Renal cortical epithelial cell (primary cell): ENCODE measurements at places on chromosomes 13 and 19. TPM values are rescaled to one million over a fixed set of nuclear protein-coding genes. Genes with fewer than 3 reads are reported as not detected.

GTF2F1 gene
- 31.4 and 74.6 TPM in 2 replicates for total RNA-seq

DNA sequence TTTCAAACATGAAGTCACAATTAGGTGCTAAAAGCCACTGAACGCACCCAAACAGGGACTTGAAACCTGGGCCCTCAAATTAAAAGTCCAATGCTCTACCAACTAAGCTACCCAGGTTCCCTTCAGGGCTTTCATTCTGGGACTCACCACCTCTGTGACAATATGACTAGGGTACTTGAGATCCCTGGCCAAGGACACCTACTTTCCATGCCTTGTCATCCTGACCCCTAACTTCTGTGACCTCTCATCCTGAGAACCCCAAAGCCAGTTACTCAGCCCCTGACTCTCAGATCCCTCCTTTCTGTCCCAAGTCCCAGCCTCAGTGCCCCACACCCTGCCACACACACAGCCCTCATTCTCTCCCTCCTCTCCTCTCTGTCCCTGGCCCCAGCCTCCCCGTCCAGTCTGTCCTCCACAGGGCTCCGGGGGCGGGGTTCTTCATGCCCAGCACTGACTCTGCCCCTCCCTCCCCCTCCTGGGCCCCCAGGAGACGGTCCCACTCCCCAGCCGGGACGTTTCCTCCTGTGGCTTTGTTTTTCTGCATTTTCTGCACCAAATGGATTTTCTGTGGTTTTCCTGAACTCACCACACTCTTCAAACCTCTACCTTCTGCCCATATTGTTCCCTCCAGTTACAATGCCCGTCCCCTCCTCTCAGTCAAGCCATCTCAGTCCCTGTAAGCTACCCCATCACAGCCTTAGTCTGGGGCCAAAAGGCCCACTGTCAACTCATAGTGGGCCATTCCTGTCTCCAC, 7.0 kb downstream of the RCN3 start:
- DNase-seq, result no peak

- DNase-seq, result peak; percentile 7
Measured at GRCh38 chr13:44431150-44431549, 57.5 kb downstream of the SERP2 start.

- DNase-seq, result no peak
Measured at GRCh38 chr19:35742121-35742724, at the start of gene IGFLR1. IGFLR1 (minus strand) TSS chr19:35742452; CDS start chr19:35741180, 1,272 bp downstream.

GRCh38 chr13:87677496-87678371, 6.6 kb downstream of the SLITRK5 start:
- no peak for DNase-seq

DNA sequence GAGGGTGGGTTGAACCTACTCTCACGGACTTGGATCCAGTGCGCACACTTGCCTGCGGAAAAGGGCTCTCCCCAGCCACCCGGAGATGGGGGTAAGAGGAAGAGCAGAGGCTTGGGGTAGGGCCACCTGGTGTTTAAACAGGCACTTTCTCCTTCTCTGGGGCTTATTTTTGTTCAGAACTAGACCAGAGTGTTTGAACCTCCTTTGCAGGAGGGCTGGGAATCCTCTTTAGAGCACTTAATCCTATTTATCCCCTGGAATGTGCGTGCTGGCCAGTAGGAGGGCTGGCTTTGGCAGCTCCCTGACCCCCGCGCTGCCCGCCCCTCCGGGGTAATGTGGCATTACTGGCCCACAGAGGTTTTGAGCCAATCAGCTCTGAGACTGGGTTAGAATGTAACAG, 2.0 kb downstream of the RGS9BP start:
- no peak for DNase-seq

- no peak for DNase-seq
Measured at GRCh38 chr13:24717217-24717616, 37.0 kb downstream of the ATP12A start.
